ENCODE measurements at places on chromosomes 13 and 19.

- ATAC-seq, result peak; percentile 76
Observed at GRCh38 chr13:27830010-27830409, 37.7 kb downstream of the GSX1 start.

- ATAC-seq, result no peak
Observed at GRCh38 chr13:39375601-39376000, 227.4 kb downstream of the LHFPL6 start.

GRCh38 chr19:16522559-16523377 lies 19.5 kb downstream of the CHERP start:
- ATAC-seq, result no peak

GRCh38 chr13:78598966-78599644 lies 4.2 kb downstream of the POU4F1 start:
- no peak for ATAC-seq

DNA sequence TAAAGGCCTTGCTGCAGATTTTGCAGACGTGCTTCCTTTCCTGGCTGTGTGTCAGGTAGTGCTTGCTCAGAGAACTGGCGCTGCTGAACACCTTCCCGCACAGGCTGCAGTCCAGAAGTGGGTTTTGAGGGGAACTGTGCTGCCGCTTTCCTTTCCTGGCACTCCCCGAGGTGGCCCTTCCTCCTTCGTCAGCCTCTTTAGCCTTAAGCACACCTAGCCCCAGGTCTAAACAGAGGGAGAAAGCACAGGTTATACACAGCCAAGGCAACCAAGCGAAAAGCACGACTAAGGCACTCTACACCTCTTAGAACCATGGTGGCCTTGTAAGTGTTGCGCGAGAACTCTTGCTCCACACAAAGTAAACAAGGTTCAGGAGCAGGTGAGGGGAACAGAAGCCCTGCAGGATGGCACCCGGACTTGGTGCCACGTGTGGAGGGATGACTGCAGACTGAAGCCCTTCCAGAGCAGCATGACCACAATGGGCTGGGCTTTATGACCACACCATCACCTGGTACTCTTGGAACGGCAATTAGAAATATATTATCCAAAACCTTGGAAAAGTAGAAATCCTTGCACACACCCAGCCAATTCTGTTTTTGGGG lies 23.6 kb downstream of the ZNF541 start:
- ATAC-seq, result no peak

DNA sequence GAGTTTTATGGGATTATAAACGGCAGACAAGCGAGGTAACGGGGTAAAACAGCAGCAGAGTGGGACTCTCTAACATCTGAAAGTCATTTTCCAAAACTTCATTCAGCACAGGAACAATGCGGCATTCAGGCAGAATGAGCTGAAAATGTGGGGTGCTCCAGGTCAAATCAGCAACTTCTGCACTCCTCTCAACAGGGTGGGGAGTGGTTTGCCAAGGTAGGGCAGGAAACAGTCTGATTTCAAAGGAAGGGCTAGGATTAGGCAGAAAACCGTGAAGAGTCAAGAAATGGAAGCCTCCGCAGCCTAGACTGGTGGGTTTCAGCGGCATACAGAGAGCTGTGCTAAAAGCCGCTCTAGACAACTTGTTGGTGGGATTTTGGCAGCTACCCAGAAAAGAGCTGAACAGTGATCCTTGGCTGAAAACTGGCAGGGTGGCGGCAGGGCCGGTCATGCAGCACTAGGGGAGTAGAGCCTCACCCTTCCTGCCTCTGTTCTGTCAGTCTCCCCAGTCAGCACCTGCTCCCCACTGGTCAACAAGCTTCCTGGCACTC lies 154.2 kb upstream of the KLF12 start:
- peak; percentile 17 for ATAC-seq

DNA sequence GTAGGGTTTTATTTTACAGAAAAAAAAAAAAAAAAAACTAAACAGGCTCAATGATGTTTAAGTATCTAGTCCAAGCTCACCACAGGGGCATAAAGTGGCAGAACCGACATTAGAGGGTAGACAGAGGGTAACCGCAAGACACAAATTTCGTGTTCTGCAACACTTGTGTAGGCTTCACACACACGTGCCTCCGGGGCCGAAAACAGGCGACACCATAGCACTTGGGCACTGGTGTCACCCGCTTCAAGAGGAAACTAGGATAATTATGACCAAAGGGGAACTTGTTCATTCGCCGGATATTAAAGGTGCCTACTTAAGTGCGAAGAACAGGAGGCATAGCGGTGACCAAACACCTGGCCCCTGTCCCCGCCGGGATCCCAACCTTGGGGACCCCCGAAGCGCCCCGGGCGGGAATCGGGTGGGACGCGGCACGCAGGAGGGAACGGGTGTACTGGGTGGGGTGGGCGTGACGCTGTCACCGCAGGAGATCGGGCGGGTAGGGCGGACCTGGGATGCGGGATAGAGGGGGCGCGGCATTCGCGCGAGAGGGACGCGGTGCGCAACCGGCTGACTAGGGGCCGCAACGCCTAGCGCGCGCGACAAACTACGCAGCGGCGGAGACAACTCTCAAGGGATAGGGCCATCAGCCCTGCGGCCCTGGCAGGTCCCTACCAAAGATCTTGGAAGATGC lies 558 bp downstream of the MZT1 start:
- ATAC-seq, result peak; percentile 25

DNA sequence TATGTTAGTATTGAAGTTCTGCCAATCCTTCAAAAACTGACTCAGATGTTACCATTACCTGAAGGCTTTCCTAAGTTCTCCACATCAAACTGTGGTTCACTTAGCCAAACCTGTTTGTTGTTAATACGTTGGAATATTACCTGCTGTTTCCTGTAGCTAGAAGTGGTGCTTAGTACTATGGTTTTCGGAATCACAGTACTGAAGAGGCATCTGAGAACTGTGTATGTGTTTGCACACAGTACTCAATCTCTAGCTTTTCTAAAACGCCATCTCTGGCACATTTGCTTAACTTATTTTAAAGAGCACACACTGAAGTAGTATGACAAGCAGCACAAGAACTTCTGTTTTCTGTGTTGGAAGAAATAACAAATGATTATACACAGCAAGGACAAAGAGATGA lies 248.2 kb downstream of the SHISA2 start:
- no peak for ATAC-seq

DNA sequence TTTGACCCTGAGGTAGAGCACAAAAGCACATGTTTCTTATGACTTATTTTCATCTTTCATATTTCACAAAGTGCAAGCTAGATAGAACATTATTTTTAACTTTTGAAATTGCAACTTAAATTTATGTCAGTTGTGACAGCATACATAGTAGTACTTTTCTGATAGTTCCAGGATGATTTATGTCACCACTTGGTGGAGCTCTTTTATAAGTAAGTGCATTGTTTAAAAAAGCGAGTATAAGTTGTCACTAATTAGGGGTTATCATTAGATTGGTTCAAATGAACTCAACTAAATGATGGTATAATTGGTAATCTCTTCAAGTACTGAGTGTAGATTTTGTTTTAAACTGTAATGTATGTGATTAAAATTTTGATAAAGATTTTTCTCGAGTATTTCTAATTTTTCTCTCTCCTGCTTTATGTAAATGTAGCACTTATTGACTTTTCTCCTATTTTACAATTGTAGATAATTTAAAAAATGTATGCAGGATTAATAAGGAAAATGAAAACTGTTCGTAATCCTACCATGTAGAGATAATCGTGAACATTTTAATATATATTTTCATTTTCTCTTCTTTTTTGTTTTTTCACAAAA lies 31.1 kb downstream of the RB1 start:
- ATAC-seq, result no peak

DNA sequence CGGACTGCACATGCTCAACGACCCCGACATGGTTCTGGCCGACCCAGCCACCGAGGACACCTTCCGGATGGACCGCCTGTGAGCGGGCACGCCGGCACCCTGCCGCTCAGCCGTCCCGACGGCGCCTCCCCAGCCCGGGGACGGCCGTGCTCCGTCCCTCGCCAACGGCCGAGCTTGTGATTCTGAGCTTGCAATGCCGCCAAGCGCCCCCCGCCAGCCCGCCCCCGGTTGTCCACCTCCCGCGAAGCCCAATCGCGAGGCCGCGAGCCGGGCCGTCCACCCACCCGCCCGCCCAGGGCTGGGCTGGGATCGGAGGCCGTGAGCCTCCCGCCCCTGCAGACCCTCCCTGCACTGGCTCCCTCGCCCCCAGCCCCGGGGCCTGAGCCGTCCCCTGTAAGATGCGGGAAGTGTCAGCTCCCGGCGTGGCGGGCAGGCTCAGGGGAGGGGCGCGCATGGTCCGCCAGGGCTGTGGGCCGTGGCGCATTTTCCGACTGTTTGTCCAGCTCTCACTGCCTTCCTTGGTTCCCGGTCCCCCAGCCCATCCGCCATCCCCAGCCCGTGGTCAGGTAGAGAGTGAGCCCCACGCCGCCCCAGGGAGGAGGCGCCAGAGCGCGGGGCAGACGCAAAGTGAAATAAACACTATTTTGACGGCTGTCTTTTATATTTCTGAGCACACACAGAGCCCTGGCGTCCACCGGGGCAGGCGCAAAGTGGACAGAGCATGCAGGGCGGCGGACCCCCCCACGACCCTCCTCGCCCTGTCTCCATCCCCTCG lies 13.6 kb downstream of the COMP start:
- peak; percentile 6 for ATAC-seq

- no peak for ATAC-seq
Observed at GRCh38 chr19:47438793-47439220, 19.5 kb upstream of the MEIS3 start.

DNA sequence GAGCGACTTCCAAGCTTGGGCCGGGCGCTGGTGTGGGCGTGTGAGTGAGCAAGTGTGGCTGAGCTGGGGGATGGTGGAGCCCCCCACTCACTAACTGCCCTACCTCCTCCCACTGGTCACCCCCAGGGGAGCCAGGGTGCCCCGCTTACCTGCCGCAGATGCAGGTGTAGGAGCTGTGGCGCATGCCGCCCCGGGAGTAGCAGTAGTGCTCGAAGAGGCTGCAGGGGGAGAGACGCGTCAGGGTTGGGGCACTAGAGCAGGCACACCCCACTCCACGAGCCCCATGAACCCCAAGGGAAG lies 39.9 kb downstream of the CEBPG start:
- ATAC-seq, result no peak

DNA sequence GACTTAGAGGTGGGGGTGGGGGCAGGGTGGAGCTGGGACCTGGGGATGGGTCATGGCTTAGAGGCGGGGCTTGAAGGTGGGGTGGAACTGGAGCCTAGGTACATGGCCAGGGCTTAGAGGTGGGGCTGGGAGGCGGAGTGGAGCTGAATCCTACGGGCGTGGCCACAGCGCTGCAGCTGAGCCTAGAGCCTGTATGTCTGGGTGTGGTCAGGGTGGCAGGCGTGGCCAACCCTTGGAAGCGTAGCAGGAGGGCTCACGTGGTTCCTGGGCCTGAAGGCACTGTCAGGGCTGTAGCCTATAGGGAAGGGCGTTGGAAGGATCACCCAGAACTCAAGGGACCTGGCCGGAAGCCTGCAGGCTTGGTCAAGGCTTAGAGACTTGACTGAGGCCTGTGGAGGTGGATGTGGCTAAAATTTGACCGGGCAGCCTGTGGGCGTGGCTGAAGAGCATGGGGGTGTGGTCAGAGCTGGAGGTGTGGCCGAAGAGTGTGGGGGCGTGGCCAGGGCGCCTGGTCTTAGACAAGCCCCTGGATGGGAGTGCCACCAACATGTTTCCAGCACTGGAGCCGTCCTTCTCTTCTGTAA lies 24.3 kb downstream of the COLGALT1 start:
- ATAC-seq, result peak; percentile 86

- no peak for ATAC-seq
Observed at GRCh38 chr19:36008336-36008978, at the start of gene SYNE4. SYNE4 (minus strand) TSS chr19:36008813; CDS start chr19:36008681, 132 bp downstream.

- ATAC-seq, result no peak
Observed at GRCh38 chr13:103315711-103316110, 249.5 kb upstream of the SLC10A2 start.

DNA sequence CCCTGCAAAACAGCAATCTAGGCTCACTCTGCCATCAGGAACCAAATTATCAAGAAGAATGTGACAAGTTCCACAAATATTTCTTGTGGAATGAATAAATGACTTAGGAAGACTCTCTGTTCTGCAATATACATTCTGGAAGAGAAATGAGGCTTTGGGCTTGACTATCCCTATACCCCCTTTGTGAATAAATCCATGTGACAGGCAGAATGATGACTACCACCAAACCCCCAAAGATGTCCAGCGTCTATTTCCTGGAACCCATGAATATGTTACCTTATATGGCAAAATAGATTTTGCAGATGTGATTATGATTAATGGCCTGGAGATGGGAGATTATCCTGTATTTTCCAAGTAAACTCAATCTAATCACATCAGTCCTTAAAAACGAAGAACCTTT lies 139.3 kb downstream of the ENOX1 start:
- no peak for ATAC-seq

DNA sequence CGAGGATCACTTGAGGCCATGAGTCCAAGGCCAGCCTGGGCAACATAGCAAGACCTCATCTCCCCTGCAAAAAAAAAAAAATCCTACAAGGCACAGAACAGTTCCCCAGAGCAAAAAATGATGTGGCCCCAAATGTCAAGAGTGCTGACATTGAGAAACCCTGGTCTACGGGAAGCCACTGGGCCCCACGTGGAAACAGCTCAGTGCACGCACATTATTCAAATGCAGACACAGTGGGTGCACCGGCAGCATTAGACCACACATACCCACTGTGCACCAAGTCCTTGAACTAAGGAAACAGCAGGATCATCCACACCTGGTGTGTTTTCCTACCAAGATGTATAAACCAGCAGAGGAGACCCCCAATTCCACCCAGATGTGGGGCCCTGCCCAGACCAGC lies 35.0 kb upstream of the ADGRE5 start:
- ATAC-seq, result no peak

GRCh38 chr19:14406645-14407401 lies 12.3 kb downstream of the DDX39A start:
- ATAC-seq, result no peak

GRCh38 chr19:4380254-4380727 lies 20.1 kb downstream of the SH3GL1 start:
- no peak for ATAC-seq

GRCh38 chr13:77930430-77930829 lies 11.8 kb upstream of the EDNRB start:
- ATAC-seq, result no peak

DNA sequence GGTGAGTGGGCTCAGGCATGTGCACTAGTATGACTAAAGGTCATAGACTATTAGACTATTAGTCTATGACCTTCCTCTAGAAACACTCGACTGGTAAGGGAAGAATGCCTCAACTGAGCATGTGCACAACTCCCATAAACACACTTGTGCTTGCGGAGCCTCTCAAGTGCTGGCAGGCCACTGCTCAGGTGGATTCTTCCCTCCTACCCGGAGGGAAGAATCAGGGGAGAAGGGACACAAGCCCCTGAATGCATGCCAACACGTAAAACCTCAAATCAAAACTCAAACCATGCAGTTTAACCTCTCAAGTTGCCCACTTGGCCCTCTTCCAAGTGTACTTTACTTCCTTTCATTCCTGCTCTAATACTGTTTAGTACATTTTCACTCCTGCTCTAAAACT lies 287.6 kb upstream of the SGCG start:
- no peak for ATAC-seq

- ATAC-seq, result no peak
Observed at GRCh38 chr13:92312823-92313222, 913.8 kb upstream of the GPC6 start.

DNA sequence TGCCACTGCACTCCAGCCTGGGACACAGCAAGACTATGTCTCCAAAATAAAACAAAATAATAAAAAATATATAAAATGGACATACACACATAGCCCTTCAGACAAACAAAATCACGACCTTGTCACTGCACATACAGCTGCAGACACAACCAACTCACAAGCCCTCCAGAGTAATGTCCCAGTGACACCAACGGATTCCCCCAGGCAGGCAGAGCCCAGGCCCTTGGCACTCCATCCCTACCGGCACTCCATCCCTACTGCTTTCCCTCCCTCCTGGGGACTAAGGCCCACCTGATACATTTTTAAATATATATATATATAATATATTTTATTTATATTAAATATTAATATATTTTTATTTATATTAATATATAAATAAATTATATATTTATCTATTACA lies 18.5 kb downstream of the ZNF101 start:
- ATAC-seq, result no peak

All from motor neuron (in vitro differentiated cells).